ENCODE measurements at places on chromosomes 12 and 14. TPM values are rescaled to one million over a fixed set of nuclear protein-coding genes. Genes with fewer than 3 reads are reported as not detected.

DNA sequence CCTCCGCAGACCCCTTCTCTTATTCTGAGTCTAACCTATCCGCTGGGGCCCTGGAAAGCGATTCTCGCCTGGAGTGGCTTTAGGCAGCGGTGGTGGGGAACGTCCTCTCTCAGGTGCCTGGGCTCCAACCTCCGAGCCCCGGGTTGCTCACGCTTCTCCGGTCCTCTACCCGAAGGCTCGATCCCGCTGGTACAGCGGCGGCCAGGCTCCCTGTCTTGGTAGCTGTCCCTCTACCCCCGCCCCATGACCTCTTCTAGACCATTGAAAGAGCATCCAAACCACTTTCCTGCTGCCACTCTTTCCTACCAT, 505 bp upstream of the HEBP1 start:
- no peak for DNase-seq
- peak overlapping the region; percentile 92 for H3K4me3 ChIP-seq
- H3K27me3 ChIP-seq = no peaks in the 10 kb centered on the region
- peaks cover 15% of the 10 kb centered on the region for H3K4me1 ChIP-seq
- H3K36me3 ChIP-seq = no peaks in the 10 kb centered on the region

DNA sequence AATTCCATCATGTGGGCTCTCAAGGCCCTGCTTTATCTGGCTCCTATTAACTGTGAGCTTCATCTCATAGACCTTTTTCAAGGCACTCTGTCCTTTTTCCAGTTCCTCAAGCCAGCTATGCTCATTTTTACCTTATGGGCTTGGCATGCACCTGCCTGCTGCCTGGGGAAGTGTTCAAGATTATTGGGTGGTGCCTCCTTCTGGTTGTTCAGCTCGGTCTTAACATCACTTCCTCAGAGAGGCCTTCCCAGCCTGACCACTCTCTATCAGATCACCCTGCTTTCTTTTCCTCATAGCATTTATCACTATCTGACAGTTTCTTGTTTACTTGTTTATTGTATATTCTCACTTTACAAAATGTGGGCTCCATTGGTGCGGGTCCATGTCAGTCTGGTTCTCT, 141.3 kb downstream of the PTPRR start:
- H3K36me3 ChIP-seq = no peaks in the 10 kb centered on the region
- H3K4me3 ChIP-seq = no peak overlapping the region
- DNase-seq = no peak
- H3K27me3 ChIP-seq = peaks cover 2% of the 10 kb centered on the region
- no peak overlapping the region for H3K27ac ChIP-seq

DNA sequence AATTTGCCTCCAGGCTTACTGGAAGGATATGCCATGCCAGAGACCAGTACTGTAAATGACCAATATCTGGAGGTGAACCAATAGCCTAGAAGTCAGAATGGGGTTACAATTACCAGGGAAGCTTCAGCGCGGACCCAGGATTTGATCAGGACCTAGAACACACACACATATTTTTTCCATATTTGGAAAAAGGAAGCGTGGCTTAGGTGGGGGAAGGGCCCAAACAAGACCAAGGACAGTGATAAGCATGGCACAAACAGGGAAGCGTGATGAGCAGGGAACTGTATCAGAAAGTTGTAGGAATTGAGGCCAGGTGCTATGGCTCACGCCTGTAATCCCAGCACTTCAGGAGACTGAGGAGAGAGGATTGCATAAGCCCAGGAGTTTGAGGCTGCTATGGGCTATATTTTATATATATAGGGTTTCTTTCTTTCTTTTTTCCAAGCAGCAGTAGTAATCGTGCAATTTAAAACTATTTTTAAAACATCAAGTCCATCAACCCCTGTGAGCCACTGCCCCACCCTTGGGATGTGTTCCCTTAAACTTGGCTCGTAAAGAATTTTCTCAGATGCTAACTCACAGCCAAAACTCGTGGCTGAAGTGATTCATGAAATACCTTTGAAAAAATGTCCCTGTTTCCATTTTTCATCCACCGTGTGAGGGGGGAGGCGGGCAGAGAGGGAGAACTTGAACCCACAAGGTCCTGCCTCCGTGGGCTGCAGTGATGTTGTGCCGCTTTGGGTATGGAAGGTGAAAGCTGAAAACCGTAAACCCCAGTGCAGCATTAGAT, 16.7 kb downstream of the HRK start:
- no peak for DNase-seq
- H3K27me3 ChIP-seq = no peaks in the 10 kb centered on the region
- H3K4me1 ChIP-seq = no peaks in the 10 kb centered on the region
- no peak overlapping the region for H3K27ac ChIP-seq
- H3K4me3 ChIP-seq = no peak overlapping the region

- peaks cover 42% of the 10 kb centered on the region for H3K4me1 ChIP-seq
- H3K27ac ChIP-seq = peak overlapping the region; percentile 48
- no peaks in the 10 kb centered on the region for H3K36me3 ChIP-seq
- DNase-seq = no peak
- peak overlapping the region; percentile 22 for H3K4me3 ChIP-seq
Observed at GRCh38 chr12:6204533-6205143, 4.4 kb downstream of the CD9 start.

PSMC6 gene
- total RNA-seq = 106 TPM

- H3K4me1 ChIP-seq = no peaks in the 10 kb centered on the region
- no peak for DNase-seq
- no peak overlapping the region for H3K4me3 ChIP-seq
- H3K27me3 ChIP-seq = no peaks in the 10 kb centered on the region
- H3K36me3 ChIP-seq = no peaks in the 10 kb centered on the region
Observed at GRCh38 chr12:65585648-65586602, 238.4 kb upstream of the HMGA2 start.

SSTR1 gene
- total RNA-seq = 0.48 TPM

GRCh38 chr14:102795060-102795925, 18.0 kb downstream of the TRAF3 start:
- no peaks in the 10 kb centered on the region for H3K27me3 ChIP-seq
- no peaks in the 10 kb centered on the region for H3K4me1 ChIP-seq
- no peak for DNase-seq
- no peak overlapping the region for H3K4me3 ChIP-seq

SETD1B gene
- total RNA-seq = 12.7 TPM

DNA sequence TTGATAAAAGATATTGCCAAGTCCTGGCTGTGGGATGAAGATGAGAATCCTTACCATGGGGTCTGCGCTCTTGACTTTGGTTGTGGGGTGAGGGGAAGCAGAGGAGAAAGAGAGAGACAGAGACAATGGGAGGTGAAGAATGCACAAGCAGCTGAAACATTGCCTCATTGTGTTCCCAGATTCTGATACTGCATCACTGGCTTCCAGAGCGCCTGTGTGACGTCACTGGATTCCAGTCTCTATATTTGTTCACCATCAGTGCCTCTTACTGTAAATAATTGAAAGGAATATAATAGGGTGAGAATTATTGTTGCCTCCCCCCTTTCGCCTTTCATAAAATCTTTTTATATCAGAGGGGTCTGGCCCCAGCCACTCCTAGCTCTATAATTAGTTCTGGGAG, 188.9 kb upstream of the NTF3 start:
- no peaks in the 10 kb centered on the region for H3K4me1 ChIP-seq
- no peaks in the 10 kb centered on the region for H3K36me3 ChIP-seq
- no peaks in the 10 kb centered on the region for H3K27me3 ChIP-seq
- no peak overlapping the region for H3K4me3 ChIP-seq

DNA sequence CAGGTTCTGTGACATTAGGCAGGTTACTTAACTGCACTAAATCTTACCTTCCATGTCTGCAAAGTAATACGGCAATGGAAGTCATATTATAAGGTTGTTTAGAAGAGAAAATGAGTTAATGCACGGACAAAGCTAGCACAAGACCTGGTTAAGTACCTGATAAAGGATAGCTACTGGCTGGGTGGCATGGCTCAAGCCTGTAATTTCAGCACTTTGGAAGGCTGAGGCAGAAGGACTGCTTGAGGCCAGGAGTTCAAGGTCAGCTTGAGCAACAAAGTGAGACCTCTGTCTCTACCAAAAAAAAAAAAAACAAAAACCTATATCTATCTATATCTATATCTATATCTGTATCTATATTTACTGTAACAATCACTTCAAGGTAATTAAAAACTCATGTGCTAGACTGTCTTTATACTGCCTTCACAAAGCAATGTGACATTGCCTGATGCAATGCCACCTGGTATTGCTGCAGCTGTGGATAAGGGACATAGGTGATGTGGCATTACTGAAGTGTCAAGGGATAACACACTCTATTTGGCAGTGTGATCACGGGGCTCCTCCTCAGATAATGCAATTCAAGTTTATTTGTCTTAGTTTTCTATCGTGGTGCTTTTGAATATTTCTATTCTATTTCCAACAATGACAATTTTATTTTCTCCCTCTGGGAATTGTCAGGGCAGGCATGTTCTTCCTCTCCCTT, 107.1 kb downstream of the PAX9 start:
- H3K36me3 ChIP-seq = no peaks in the 10 kb centered on the region
- no peak overlapping the region for H3K4me3 ChIP-seq
- no peaks in the 10 kb centered on the region for H3K4me1 ChIP-seq
- H3K27me3 ChIP-seq = no peaks in the 10 kb centered on the region
- H3K27ac ChIP-seq = no peak overlapping the region

DNA sequence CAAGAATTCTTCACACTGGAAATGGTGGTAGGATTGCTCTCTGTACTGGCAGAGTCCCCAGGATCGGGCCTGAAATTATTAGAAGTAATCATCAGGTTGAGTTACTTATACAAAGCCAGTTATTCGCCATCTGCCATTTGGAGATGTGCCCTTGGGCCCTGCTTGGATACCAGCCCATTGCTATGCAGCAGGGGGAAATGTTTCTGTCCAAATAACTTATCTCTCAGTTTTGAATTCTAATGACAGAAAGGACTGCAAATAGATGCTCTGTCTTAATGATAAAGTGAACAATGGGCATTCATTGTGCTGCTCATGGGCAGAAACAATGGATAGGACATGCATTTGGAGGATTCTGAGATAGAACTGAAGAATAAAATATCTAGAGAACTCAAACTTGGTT, 139.1 kb upstream of the PELI2 start:
- H3K27ac ChIP-seq = no peak overlapping the region
- DNase-seq = no peak
- H3K4me1 ChIP-seq = no peaks in the 10 kb centered on the region
- no peak overlapping the region for H3K4me3 ChIP-seq

DNA sequence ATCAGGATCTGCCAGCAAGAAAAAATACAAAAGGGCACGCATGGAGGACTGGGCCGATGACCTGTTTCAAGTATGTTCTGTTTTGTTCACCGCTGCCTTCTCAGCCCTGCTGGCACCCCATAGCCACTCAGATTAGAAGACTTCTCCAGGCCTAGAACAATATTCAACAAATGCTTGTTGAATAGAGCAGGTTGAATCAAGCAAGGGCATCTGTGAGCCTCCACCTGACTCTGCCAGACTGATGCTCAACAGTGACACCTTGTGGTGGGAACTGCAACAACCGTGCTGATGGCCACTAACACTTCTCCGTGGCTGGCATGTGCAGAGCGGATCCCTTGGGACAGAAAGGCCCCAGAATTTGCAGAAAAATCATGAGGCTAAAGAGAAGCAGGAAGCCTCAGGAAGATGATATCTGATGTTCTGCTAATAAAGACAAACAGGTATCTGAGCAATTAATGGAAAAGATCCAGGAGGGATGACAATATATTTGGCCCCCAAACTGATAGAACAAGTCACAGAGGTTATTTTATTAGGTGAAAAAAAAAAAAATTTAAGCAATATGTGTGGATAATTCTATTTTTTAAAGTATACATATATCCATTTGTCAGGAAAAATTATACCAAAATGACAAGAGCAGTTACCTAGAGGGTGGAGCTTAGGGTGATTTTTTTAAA, 114.3 kb downstream of the KSR2 start:
- no peak overlapping the region for H3K27ac ChIP-seq
- no peak for DNase-seq
- H3K27me3 ChIP-seq = no peaks in the 10 kb centered on the region
- no peaks in the 10 kb centered on the region for H3K36me3 ChIP-seq

DNA sequence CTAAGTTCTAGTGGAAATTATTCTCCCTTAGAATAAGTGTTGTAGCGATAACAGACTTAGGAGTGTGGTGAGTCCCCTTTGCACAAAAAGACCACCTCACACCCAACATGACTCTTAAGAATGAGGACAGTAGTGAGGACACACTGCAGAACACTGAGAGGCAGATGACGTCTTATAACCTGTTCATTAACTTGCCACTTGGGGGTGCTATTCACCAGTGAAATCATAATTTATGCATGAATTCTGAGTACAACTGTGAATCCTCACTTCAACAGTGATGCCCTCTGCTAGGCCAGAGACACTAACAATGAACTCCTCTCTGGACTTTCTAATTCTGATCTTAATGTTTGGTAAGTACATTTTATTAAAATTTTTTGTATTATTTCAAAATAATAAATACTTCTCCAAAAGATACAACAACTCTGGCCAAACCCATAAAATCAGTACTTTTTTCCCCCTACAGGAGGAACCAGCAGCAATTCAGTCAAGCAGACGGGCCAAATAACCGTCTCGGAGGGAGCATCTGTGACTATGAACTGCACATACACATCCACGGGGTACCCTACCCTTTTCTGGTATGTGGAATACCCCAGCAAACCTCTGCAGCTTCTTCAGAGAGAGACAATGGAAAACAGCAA, 274.7 kb downstream of the DAD1 start:
- no peaks in the 10 kb centered on the region for H3K27me3 ChIP-seq
- no peak for DNase-seq
- no peak overlapping the region for H3K27ac ChIP-seq
- no peaks in the 10 kb centered on the region for H3K4me1 ChIP-seq
- H3K4me3 ChIP-seq = no peak overlapping the region
- H3K36me3 ChIP-seq = no peaks in the 10 kb centered on the region

DNA sequence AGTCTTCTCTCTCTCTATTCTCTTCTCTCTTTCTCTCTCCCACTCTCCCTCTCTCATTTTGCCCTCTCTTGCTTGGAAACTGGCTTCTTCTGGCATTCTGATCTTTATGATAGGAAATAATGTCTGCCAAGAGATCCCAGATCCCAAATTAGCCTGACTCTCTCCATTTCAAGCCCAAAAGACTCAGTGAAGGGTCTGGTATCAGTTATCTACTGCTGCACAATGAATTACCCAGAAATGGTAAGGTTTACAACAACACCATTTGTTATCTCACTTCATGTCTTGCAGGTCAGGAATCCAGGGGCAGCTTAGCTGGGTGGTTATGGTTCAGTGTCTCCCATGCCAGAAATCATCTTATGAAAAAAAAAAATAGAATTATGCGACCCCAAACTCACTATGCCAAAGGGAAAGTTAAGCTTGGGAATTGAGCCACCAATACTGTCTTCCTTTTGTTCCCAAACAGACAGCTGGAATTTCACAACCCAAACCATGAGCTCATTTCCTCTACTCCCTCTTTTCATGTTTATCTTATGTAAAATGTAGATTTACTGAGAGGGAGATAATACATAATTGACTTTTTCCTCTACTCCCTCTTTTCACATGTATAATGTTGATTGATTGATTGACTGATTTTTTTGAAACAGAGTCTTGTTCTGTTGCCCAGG, 67.8 kb upstream of the FICD start:
- no peak for DNase-seq
- H3K4me3 ChIP-seq = no peak overlapping the region
- peaks cover 14% of the 10 kb centered on the region for H3K27me3 ChIP-seq

- H3K27ac ChIP-seq = no peak overlapping the region
- no peaks in the 10 kb centered on the region for H3K36me3 ChIP-seq
- H3K27me3 ChIP-seq = no peaks in the 10 kb centered on the region
- no peak for DNase-seq
- H3K4me3 ChIP-seq = no peak overlapping the region
- no peaks in the 10 kb centered on the region for H3K4me1 ChIP-seq
Observed at GRCh38 chr12:128091951-128092382, 175.0 kb upstream of the TMEM132C start.

APOF gene
- not detected for total RNA-seq

GRCh38 chr12:12909995-12910420, 18.6 kb downstream of the GPRC5A start:
- no peak for DNase-seq
- no peaks in the 10 kb centered on the region for H3K4me1 ChIP-seq
- H3K27ac ChIP-seq = no peak overlapping the region

Data from psoas muscle (tissue), 8 donors.